Stimulated activated CD4-positive, alpha-beta T cell treated with anti-CD3 and anti-CD28 coated beads, Interleukin-1b, Interleukin-23, amount 100 ng/mL, for 4 hours (primary cell): ENCODE measurements at places on chromosomes 1 and 21.

DNA sequence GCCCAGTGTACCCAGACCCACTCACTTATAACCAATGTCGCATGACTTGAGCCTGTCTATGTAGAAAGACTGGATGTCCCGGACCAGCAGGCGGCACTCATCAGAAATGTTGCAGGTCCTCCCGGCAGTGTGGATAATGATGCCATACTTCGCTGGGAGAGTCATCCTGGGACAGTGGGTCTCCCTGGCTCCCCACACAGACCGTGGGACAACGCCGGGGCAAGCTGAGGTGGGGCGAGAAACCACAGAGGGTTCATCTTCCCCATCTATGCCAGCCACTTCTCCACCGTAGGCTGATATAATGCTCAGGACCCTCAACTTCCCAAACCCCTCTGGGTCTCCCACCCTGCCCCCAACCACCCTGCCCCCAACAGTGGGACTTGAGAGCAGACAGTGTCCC, 8.3 kb downstream of the PGLYRP4 start:
- no peak for DNase-seq

DNA sequence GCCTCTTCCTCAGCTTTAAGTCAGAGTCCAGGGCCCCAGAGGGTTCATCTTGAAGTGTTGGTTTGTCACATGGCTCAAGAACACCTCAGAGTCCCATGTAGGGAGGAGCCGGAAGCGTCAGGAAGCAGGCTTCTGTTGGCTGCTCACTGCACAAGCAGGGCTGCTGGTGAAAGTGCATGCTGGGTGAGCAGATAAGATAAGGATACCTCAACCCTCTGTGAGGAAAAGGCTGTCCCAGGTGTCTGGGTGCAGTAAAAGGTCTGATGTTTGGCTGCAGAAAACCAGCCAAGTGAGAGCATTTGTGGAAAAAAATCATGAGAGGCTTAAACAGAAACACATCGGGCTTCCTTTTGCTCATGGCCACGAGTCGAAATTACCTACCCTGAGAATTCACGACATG, 6.2 kb upstream of the TEX35 start:
- no peak for DNase-seq

DNA sequence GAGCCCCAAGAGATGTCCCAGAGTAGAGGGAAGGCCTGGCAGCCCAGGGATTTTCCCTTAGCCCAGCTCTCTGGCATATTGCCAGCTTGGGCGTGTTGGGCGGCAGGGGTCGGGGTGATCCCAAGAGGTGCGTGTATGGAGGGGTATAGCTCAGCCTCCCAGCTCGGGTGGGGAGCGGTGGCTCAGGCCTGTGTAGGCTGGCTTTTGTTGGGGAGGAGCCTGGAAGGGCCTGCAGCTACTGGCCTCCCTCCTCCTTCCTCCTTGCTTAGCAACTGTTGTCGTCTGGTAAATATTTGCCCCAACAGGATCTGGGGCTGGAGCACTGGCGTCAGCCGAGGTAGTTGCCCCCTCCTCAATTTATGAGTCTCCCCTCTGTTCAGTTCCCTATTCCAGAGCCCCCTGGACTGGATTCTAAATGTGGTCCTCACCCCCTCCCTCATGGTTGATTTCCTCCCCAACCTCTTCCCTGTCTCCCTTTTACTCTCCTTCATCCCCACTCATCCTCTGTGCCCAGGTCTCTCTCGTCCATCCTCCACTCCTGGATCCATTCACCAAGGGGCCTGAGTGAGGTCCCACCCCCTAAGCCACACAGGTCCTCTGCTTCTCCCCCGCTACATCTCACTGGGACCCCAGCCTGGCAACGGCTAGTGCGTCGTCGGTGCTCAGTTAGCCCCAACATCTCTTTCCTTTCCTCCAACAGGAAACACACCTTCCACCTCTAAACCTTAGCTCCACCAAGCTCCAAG, 10.3 kb upstream of the LMNA start:
- DNase-seq: no peak

DNA sequence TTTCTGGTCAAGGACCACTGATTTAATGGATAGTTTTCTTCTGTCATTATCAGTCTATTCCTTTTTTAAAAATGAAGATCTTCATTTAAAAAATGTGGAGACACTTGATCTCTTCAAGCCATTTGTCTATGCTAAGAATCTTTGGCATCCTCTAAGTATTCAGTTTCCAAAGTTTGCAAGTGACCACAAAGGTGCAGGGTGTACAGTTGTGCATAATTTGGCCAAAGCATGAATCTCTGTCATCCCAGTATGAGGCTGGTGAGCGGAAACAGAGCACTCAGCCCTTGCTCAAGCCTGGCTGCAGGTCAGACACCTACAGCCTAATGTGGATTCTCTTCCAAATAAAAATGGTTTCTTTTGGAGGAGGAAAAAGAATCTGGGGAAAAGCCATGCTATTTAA, 19.8 kb downstream of the PARP1 start:
- no peak for DNase-seq

DNA sequence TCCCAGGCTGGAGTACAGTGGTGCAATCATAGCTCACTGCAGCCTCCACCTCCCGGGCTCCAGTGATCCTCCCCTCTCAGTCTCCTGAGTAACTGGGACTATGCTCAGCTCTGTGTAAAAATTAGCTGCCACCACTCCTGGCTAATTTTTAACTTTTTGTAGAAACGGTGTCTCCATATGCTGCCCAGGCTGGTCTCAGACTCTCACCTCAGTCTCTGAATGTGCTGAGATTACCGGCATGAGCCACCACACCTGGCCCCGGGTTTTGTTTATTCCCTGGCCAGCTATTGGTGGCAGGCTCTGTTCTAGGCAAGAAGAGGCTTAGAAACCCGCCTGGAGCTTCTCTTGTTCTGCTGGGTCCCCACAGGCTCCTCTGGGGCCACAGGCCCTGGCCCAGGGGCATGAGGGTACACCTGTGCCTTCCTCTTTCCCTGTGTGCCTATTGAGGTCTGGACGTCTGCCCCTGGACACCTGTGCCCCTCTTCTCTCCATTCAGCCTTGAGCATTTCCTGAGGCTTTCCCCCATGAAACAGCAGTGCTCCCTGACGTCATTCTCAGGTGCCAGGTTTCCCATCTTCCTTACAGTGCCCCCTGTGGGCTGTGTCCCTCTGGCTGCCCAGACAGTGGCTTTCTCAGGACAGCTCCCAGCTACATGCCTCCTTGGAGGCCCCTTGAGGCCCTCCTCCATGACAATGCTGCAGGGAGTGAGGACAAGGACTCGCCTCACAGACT, 57.5 kb downstream of the PCP4 start:
- no peak for DNase-seq

DNA sequence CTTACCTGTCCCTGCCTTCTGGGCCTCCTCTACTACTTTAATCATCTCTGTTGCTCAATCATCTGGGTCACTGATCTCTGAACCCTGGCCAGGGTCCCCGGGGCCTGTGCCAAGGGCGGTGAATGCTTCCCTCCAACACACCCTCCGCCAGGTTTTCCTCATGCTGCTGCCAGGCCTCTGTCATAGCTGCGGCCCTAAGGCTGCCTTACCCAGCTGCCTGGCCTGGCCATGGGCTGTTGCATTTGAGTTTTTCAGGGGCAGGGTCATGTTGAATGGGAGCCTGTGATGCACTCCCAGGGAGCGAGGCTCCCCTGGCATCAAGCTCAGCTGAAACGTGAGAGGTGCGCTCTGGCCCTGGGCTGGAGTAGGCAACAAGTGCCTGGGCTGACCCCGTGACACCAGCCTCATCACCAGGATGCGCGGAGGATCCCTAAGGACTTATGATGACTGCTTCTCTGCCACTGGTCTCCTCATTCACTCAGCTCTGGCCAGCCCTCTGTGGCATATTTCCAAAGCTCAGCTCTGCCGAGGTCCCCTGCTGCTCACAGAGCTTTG, 7.6 kb downstream of the EDN2 start:
- no peak for DNase-seq

- DNase-seq: no peak
Observed at GRCh38 chr1:183807549-183808168, 2.7 kb downstream of the RGL1 start.

DNA sequence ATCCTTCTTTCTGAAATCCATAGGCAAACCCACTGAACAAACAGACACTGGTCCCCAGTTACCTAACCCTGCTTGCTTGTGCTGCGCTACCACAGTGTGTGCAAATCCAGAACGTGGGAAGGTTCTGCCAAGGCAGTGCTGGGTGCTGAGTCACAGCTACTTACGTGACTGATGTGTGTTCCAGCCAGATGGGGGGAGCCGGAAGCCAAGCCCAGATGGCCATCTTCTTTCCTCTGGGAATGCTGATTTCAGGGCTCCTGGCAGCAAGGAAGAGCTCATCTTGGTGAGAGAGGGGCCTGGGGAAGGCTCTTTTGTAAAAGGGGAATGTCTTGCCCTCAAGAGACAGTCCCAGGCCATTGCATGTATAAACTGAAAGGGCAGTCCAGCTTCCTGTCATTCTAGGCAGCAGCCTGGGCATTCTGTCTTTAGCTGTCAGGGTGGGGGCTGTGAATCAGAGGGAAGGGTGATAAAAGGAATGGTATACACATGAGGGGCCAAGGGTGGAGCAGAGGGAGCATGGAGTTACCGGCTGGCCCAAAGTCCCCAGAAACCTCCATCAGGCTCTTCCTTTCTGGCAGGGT, 54.1 kb downstream of the CD46 start:
- no peak for DNase-seq

GRCh38 chr1:23178950-23179349, 10.3 kb upstream of the LUZP1 start:
- no peak for DNase-seq

DNA sequence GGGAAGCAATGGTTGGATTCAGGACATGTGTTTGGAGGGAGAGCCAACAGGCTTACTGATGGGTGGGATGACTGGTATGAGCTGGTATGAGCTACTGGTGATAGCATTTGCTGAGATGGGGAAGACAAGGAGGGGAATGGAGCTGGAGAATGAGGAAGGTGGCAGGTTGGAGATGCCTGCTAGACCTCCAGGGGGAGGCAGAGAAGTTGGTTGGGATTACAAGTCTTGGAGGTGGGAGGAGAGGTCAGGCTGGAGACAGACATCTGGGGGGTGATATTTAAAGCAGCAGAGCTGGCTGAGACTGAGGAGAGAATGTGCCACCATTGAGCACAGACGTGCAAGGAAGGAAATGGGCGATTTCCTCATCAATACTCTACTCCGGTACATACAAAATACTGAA, 31.8 kb upstream of the ENO1 start:
- no peak for DNase-seq

DNA sequence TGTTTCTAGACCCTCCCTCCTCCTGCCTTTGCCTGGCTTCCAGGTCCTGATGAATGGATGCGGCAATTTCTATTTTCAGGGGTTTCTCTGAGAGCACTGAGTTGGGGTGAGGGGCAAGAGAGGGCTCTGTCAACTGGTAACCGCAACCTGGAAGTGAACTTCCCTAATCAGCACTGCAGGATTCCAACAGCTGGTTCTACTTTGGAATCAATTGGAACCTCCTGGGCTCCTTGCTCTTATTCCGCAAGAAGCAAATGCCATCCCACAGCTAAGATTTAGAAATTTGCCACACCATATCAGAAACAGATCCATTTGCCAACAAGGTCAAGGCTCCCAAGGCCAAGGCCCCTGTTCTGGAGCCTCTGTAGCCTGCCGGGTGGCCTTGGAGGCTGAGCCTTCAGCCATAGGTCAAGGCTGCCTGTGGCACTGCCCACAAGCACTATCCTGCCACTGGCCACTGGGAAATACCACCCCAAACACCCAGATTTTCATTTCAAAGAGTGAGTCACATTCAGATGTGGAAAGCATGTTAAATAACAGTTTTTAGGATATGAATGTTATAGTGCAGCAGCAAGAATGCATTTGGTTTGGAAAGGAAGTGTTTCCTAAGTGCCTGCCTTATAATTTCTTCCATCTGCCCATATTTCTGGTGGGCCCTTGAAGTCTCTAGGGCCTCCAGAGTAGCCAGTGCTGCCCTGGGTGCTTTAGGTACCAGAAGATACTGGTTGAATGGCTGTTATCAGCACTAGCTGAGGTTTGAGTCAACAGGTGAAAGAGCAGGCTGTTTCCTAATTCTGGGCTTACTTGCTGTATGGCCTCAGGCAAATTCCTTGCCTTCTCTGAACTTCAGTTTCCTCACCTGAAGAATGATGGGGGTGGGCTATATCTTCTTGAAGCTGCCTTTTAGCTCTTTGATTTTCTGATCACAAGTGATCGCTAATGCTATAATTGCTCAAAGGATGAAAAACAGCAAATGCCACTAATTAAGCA, 56.3 kb upstream of the JUN start:
- DNase-seq: no peak

DNA sequence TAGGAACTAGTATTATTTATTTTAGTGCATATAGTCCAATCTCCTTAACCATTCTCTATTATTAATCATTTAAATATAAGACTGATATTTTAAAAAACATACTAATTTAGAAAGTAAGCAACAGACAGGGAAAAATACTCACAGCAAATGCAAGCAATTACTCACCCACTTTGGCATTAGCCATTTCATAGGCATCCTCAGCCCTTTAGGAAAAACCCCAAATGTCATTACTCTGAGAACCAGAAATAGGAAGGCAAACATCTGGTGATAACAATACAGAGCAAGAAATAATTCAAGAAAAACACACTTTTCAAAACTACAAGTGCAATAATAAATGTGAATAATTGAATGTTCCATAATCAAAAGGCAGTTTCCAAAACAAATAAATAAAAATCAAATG, 545.1 kb downstream of the PLPP3 start:
- DNase-seq: no peak

- no peak for DNase-seq
Observed at GRCh38 chr1:206736878-206737728, 33.5 kb upstream of the IL19 start.

GRCh38 chr1:173042806-173043205, 7.9 kb downstream of the TNFSF18 start:
- DNase-seq: no peak

DNA sequence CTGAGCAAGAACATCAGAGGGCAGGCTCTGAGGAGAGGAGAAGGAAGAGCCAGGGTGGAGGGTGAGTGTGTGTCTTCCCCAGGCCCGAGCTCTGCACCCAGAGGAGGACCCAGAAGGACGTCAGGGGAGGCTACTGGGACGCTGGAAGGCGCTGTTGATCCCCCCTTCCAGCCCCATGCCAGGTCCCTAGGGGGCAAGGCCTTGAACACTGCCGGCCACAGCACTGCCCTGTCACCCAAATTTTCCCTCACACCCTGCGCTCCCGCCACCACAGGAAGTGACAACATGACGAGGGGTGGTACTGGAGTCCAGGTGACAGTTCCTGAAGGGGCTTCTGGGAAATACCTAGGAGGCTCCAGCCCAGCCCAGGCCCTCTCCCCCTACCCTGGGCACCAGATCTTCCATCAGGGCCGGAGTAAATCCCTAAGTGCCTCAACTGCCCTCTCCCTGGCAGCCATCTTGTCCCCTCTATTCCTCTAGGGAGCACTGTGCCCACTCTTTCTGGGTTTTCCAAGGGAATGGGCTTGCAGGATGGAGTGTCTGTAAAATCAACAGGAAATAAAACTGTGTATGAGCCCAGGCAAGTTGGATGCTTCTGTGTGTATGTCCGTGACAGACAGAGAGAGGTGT, 17.1 kb downstream of the BCAN start:
- no peak for DNase-seq

- no peak for DNase-seq
Observed at GRCh38 chr1:94325377-94326302, 88.3 kb upstream of the ARHGAP29 start.
